ENCODE measurements at places on chromosomes 2 and 18.
A peak's percentile ranks its signal among the peaks of the same experiment; 100 is the strongest.

DNA sequence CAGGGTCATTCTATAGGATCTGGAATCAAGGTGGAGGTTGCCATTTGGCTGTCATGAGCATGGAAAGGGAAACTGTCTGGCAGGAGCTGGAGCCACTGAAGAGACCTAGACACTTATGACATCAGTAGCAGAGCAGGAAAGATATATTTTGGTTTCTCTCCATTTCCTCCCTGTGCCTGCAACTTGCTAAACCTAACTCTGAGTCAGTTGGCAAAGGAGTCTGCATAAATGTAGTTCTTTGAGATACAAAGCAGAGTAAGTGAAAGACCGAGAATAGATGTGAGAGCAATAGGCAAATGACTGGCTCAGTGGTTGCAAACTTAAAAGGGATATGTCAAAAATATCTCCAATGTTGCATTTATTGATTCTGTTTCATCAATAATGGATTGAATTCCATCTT is 757.7 kb downstream of the KCNJ3 start:
- no peak for DNase-seq

DNA sequence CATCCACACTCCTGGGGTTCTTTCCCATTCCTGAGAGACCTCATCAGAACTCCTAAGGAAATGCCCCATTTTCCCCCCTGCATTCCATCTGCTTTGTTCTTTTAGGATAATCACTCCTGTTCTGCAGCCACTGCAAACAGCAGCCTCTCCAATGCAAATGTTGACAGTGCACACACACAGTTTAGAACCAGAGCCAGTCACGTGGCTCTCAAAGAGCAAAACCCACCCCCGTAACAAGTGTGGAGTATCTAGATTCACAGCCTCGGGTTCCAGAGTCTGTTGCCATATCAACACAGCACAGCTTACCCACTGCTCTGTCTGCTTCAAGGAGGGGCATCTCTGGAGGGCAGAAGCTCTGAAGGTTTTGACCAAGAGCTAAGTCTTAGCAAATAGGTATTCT is 180.0 kb downstream of the NAPG start:
- no peak for DNase-seq

DNA sequence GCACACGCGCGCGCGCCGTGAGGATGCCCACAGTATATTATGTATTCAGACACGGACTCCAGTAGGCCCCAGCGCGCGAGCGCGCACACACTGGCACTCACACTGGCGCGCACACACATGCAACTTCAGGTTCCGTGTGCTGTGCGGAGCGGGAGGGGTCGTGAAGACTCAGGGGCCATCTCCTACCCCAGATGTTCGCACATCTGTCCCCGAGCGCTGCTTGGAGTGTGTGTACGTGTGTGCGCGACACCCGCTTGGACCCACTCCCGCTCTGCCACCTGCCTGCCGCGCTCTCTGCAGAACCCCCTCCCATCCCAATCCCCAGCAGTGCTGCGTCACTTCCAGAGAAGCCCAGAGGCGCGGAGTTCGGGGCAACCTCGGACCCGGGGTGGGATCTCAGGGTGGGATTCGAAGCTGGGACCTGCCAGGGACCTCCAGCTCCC is 2.6 kb downstream of the NRP2 start:
- DNase-seq: no peak

DNA sequence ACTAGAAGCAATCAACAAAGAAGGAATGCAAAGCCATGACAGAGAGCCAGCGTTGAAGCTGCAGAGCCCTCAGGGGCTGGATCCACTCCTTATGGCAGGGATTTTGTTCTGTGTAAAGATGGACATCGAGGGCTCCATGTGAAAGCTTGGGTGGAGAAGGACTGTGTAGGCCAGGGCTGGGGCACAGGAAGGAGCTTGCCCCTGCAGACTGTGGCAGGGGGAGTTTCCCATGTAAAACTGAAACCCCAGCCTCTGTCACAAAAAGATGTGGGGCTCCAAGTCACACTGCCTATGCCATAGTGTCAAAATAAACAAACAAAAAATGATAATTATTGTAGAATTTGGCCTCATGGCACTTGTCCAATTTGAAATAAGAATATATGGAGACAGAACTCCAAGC is 408.7 kb upstream of the HS6ST1 start:
- DNase-seq: no peak

DNA sequence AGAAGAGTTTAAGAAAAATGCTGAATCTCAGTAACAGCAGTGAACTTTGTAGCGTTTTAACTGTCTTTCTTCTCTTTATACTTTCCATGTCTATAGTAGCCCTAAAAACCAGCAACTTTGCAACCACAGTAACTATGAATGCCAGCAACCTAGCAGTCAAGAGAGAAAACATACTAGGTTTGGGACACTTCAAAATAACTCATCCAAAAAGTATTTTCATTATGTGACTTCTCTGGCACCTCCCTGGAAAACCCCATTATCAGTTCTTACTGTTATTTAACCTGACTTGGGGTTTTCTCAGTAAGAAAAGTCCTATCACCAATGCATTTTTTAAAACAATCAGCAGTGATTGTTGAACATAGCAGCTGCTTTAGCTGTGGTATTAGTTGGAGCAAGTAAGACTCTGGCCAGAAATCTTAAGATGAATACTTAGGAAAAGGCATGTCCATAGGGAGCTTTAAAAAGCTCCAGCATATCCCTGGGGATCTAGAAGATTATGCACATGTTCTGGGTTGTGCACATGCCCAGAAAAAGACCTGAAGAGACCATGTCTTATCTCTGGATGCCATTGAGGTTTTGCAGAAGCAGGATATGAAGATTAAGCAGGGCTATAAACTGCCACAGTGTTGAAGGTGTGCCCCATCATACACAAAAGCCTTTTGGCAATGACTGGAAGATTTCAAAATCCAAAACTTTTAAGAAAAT is 411.3 kb downstream of the CMPK2 start:
- no peak for DNase-seq

- peak; percentile 79 for DNase-seq
Measured at GRCh38 chr2:121071034-121071504, 213.9 kb downstream of the TFCP2L1 start.

DNA sequence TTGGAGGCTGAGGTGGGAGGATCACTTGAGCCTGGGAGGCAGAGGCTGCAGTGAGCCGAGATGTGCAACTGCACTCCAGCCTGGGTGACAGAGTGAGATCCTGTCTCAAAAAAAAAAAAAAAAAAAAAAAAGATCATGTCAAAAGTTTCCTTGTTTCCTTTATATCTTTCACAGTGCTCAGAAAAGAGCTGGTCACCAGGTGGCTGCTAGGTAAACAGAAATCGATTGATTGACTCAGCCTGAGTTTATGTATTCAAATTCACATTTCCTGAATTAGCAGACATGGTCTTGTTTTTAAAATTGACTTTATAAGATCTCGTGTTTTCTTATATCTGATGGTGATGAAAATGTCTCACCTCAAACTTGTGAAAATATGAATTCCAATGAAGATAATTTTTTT is 261.8 kb upstream of the FANCL start:
- DNase-seq: no peak

- DNase-seq: no peak
Measured at GRCh38 chr2:208346756-208347155, 59.8 kb upstream of the PTH2R start.

GRCh38 chr2:217049422-217049821 is 189.6 kb upstream of the TNP1 start:
- DNase-seq: no peak

DNA sequence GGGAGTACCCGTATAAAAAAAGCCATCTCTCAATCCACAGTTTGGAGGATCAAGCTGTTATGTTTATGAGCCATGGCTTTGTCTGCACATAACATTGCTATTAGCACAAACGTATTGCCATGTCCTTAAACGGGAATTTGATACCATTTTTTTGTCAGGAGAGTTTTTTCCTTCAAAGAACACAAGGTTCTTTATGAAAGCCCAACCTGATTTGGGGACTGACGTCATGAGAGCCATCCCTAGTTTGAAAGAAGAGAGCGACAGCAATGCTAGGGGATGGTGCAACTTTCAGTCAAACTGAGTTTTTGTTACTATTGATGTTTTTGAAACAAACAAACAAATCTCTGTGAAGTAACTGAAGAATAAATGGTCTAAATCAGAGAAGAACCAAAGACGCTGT is 376.6 kb downstream of the EIPR1 start:
- DNase-seq: no peak

DNA sequence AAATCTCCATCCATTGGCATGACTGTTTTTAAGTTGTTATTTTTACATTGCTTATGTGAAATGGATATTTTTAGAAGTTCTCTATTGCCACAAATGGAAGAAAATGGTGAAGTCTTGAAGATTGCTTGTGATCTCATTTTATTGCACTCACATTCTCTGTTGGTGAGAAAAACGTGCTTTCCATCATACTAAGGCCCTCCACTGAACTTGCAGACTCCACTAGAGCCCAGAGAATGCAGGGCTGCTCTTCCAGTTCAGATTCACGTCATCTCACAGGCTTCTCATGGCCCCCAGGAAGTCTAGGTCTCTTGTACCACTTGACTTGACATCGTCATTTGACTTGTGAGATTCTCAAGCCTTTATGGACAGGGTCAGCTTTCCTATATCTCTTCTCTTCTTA is 254.8 kb upstream of the COPS8 start:
- no peak for DNase-seq

DNA sequence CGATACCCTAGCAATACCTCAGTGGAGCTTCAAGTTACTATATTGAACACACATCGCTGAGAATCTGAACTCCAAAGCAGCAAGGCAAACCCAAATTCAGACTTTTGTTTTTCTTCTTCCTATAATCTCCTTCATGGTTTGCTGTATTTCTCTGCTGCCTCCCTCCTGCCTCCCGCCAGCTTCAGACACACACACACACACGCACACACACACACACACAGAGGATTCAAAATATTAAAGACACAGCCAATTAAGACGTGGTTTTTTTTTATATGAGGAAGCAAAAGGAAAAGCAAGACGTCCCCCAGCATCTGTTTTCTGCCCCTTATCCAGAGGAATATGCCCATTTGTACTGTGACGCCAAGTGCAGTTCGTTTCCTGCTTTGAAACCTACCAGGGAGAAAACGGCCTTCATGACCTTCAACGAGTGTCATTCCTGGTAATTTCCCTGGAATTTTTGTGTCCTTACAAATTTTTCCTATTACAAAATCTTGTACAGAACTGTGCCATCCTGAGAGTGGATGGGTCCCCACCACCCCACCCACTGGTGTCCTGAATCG is 547.9 kb upstream of the ID2 start:
- DNase-seq: no peak

DNA sequence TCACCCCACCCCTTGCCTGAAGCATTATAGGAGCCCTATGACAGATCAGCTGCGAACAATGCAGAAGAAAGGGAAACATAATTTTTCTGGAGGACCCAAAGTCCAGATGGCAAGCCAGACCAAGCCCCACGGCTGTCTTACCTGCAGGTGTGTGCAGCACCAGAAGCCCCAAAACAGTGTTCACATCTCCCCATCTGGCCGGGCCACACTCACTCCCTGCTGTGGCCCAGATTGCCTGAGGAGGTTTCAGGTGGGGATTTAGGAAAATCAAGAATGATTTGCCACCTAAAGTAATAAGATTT is 11.7 kb upstream of the STK17B start:
- DNase-seq: no peak

GRCh38 chr2:44230378-44230777 is 44.9 kb upstream of the SLC3A1 start:
- no peak for DNase-seq

GRCh38 chr2:32977228-32977758 is 30.5 kb downstream of the LTBP1 start:
- no peak for DNase-seq

GRCh38 chr2:189255711-189256110 is 76.2 kb upstream of the COL5A2 start:
- DNase-seq: no peak

DNA sequence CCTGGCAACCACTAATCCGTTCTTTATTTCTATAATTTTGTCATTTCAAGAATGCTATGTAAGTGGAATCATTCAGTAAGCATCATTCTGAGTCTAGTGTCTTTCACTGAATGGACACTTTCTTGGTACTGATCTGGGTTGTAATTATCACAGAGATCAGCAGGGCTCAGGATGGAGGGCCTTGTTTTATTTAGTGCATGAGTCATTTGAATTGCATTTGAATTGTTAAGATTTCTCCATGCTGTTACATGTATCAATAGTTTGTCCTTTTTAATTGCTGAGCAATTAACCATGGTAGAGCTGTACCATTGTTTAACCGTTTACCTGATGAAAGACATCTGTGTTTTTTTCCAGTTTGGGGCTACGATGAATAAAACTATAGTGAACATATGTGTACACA is 256.4 kb downstream of the THSD7B start:
- no peak for DNase-seq

DNA sequence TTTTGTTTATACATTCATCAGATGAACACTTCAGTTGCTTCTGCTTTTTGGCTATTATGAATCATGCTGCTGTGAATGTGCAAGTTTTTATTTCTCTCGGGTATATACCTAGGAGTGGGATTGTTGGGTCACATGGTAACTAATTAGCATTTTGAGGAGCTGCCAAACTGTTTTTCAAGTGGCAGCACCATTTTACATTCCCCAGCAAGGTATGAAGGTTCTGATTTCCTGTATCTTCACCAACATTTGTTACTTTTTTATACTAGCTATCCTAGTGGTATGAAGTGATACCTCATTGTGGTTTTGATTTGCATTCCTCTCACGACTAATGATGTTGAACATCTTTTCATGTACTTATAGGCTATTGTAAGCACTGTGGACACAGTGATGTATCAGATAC is 53.9 kb downstream of the DYNC1I2 start:
- DNase-seq: no peak

GRCh38 chr2:160377204-160377995 is 116.2 kb downstream of the RBMS1 start:
- DNase-seq: no peak

- no peak for DNase-seq
Measured at GRCh38 chr2:231663458-231664212, 44.7 kb upstream of the PTMA start.

DNA sequence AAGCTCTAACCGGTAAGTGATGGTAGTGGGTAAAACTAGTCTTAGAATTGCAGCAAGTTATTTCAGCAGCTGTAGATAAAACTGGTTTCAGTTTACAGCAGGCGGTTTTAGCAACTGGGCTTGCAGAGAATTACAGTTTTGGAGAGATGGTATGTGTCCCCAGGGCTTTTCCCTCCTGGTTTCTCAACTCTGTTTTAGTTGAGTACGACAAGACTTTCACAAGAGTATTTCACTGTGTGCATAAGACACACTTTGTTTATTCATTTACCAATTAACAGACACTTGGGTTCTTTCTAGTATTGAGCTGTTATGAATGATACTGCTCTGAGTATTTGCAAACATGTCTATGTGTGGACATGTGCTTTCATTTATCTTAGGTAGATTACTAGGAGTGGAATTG is 65.6 kb upstream of the RFX8 start:
- DNase-seq: no peak

DNA sequence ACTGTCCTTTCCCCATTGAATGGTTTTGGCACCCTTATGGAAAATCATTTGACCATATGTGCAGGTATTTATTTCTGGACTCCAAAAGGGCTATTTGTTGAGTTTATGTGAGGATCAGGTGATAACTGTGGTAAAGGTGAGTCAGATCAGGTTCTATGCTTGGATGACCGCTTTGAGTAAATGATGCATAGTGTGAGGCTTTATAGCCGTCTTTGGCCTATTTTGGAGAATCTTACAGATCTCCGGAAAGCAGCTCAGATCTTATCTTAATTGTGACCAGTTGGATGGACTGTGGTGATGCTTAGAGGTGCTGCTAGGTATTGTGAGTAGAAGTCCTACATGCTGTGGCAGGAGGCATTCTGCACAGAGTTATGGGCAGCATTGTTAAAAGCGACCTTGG is 126.2 kb downstream of the METTL8 start:
- DNase-seq: no peak

Data from HEK293T (cell line).